SK-N-SH (cell line): ENCODE measurements at places on chromosomes 7 and 10. TPM values are rescaled to one million over a fixed set of nuclear protein-coding genes. Genes with fewer than 3 reads are reported as not detected.
A peak's percentile ranks its signal among the peaks of the same experiment; 100 is the strongest.

Gene CPA4
- polyA plus RNA-seq: 176 and 243 TPM in 2 replicates

Gene SPDYE6
- polyA plus RNA-seq: not detected in 2 replicates

Gene DEPP1
- polyA plus RNA-seq: 5.3 and 6.1 TPM in 2 replicates

Gene FAM13C
- polyA plus RNA-seq: 7.0 and 7.6 TPM in 2 replicates

Gene PPP1R17
- not detected in 2 replicates for polyA plus RNA-seq

Gene TSPAN33
- 6.9 and 7.2 TPM in 2 replicates for polyA plus RNA-seq

Gene IL2RA
- polyA plus RNA-seq: not detected in 2 replicates

Gene CLDN4
- polyA plus RNA-seq: 4.6 and 5.9 TPM in 2 replicates

Gene CLDN3
- polyA plus RNA-seq: 0.05 and 0.08 TPM in 2 replicates

GRCh38 chr7:20190560-20191390 lies 26.4 kb downstream of the MACC1 start:
- no peak for DNase-seq

DNA sequence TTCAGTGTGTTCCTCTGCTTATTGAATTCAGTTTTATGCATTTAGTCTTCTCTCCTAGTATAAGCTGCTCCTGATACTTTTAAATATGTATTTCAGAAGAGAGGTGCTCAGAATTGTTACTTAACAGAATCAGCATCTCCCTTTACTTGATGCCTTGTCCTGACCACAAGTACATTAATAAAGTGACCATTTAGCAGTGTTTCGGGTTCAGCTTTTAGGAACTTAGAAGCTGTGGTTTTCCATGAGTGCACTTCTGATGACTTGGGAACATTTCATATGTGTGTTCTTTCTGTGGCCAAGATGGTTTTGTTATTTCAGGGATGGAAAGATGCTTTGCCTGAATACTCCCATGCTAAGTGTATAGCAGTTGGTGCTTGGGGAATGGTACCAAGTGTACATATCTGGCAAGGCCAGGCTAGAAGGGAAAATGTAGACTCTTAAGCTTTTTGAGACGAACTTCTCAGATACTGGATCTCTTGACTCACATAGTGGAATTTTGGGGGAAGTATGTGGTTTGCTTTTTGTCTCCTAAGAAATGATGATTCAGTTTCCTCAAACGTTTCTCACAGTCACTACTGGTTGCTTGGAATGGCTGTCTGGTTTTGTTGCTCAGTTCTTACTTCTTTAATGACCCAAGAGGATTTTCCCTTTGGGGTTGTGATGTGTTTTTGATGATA lies 17.2 kb downstream of the SGPL1 start:
- no peak for DNase-seq

DNA sequence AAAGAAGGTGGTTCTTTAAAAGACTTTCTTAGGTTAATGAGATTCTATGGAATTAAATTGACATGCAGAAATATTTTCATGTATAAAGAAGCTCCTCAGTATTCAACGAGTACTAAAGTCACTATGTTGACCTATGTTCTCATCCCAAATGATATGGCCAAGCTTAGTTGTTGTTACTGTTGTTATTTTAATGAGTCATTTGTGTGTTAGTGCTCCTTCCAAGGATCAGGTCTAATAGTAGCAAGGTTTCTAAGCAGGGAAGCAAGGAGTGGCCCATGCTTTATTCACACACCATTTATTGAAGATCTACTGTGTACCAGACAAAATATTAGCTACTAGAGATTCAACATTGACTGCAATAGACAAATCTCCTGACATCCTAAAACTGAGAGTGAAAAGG lies 41.9 kb downstream of the LRRN3 start:
- DNase-seq: no peak

GRCh38 chr7:112019932-112020331 lies 186.3 kb downstream of the DOCK4 start:
- no peak for DNase-seq

DNA sequence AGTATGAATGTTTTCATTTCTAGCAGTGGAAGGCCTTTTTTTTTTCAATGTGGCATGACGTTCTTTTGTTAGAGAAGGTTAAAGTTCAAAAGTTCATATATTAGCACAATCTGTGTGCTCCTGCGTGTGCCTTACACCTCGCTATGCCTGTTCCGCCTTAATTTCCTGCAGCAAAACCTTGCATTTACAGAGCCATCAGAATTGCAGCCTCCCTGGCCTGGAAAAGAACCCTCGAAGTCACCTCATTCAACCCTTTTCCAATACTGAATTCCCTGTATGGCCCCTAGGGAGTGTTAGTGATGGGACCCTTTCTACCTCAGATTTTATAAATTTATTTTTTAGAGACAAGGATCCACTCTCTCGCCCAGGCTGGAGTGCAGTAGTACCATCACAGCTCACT lies 103.5 kb upstream of the ZNF438 start:
- DNase-seq: no peak

DNA sequence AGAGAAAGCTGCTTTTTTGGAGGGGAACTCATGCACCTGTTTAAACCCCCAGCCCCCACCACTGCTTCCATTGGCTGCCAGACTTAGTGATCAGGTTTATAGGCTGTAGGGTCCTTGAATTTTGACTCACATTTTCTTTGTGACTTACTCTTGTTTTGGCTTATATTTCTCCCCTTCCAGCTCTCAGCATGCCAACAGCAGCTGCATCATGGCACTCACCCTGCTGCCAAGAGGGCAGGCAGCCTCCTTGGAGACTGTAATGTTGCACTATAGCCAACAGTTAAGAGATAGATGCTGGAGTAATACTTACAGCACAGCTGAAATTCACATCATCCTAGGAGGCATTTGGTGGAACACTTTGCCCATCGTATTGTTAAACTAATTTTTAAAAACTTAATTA lies 98.0 kb upstream of the GLCCI1 start:
- no peak for DNase-seq

- DNase-seq: no peak
These were observed 306.0 kb downstream of the TFEC start for GRCh38 chr7:115724400-115725056.

DNA sequence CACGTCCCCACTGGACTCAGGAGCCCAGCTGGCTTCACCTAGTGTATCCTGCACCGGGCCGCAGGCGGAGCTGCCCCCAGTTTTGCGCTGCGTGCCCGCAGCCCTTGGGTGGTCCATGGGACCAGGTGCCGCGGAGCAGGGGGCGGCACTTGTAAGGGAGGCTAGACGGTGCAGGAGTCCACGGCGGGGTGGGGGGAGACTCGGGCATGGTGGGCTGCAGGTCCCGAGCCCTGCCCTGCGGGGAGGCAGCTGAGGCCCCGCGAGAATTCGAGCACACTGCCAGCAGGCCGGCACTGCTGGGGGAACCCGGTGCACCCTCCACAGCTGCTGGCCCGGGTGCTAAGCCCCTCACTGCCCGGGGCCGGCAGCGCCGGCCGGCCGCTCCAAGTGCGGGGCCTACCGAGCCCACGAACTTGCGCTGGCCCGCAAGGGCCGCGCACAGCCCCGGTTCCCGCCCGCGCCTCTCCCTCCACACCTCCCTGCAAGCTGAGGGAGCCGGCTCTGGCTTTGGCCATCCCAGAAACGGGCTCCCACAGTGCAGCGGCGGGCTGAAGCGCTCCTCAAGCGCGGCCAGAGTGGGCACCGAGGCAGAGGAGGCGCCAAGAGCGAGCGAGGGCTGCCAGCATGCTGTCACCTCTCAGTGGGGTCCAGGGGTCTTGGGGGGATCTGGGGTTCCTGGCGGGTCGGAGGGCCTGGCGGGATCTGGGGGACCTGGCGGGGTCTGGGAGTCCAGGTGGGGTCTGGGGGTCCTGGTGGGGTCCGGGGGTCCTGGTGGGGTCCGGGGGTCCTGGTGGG lies 81.4 kb downstream of the VIPR2 start:
- no peak for DNase-seq

DNA sequence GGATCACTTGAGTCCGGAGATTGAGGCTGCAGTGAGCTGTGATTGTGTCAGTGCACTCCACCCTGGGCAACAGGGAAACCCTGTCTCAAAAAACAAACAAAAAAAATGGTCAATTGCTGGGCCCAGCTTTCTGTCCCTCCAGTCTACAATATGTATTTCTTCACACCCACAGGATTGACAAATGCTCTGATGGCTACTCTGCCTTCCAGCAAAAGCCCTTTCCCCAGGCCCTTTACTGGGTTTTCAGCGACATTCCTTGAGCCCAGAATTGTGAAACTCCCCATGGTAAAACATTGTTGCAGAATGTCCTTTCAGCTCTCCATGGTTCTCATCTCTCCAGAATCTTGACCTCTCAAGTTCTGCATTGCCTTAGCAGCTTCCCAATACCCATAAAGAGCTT lies 23.7 kb upstream of the TNKS2 start:
- no peak for DNase-seq

- no peak for DNase-seq
These were observed 8.8 kb downstream of the PPRC1 start for GRCh38 chr10:102141583-102142107.

DNA sequence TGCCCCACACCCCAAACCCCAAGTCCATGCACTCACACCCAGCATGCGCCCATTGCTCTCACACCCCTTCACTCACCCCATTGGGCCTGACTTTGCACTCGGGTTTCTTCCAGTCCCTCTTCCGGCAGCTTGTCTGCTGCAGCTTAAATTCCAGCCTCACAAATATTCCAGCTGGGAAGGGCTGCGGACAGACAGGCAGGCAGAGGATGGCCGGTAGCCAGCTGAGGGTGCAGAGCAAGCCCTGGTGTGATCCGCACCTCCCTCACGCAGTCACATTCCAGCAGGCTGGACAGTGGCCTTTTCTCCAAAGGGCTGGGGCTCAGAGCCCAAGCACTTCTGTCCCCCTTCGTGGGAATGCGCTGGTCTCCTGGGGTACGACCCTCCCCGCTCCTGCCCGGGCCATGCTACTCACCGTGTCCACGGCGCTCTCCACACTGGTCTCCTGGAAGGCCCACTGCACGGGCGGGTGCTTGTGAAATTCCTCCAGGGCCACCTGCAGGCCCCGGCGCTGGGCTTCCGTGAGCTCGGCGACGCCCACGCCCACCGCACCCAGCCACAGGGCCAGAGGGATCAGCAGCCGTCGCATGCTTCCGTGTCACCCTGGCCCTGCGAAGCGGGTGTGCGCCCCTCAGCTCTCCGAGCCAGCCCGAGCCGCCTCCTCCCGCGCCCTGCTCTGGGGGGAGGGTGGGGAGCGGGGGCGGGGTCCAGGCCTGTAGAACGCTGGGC lies 1.2 kb downstream of the RARRES2 start:
- no peak for DNase-seq

DNA sequence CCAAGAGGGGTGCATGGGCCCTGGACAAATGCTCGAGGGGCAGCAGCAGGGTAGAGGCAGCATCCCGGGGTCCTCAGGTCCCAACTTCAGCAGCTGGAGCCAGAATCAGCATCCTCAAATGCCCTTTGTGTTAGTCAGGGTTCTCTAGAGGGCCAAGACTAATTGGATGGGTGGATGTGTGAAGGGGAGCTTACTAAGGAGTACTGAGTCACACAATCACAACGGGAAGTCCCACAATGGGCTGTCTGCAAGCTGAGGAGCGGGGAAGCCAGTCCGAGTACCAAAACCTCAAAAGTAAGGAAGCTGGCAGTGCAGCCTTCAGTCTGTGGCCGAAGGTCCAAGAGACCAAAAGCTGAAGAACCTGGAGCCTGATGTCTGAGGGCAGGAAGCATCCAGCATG lies 162.9 kb upstream of the TCERG1L start:
- DNase-seq: no peak

GRCh38 chr7:27551803-27552400 lies 110.8 kb downstream of the HIBADH start:
- no peak for DNase-seq

- no peak for DNase-seq
These were observed 42.6 kb downstream of the KIAA1217 start for GRCh38 chr10:24251547-24251946.

- no peak for DNase-seq
These were observed 180.5 kb downstream of the NRP1 start for GRCh38 chr10:33153968-33154327.

- no peak for DNase-seq
These were observed 3.7 kb downstream of the DBNL start for GRCh38 chr7:44048031-44048795.

DNA sequence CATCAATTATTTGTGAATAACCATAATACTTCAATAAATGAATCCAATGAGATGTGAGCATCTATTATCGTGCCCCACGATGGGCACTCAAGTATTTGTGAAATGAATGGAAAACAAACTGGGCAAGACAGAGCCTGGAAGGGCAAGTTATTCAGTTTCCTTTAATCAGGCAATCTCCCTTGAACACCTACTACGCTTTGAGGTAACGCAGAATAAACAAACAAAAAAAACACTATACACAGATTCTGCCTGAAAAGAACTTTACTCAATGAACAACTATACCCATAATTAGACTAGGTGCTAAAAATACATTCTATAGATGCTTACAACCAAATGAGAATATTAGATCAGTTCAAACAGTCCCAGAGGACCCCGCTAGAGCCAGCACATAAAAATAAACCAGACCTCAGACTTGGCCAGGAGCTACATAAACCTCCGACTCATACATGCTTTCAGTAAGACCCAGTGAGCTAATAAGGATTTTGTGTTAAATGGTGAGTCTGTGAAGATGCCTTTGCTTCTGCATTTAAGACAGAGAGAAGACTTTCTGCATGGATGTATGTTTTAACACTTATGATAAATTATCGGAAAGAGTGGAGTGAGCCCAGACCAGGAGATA lies 121.3 kb downstream of the MPP7 start:
- no peak for DNase-seq

GRCh38 chr7:150939466-150939865 lies 38.7 kb downstream of the KCNH2 start:
- DNase-seq: peak; percentile 47

DNA sequence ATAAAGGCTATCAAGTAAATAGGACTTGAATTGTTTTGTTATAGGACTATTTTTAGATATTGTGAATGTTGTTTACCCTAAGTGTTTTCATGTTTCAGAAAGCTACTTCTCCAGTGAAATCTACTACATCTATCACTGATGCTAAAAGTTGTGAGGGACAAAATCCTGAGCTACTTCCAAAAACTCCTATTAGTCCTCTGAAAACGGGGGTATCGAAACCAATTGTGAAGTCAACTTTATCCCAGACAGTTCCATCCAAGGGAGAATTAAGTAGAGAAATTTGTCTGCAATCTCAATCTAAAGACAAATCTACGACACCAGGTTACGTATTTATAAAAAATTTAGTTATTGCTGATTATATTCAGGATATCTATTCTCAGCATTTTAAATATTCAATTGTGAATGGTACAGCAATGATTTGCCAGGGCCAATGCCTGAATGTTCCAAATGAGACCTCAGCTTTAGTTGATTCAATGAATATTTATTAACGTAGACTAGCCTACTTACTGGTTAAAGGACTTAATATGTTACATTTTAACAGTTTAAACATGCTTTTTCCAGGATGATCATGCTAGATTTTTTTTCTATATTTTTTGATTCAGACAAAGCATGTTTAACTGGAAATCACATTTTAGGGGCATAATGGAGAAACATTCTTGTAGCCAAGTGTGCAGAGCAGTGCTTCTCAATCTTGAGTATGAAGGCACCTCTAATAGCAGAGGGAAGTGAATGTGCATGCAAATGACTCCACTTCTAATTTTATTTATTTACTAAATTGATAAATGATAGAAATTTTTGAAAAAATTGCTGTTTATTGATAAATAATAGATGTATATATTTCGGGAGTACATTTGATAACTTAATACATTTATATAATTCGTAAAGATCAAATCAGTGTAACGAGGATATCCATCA lies 18.2 kb downstream of the ANLN start:
- no peak for DNase-seq

GRCh38 chr7:140518370-140519006 lies 39.2 kb upstream of the MKRN1 start:
- peak; percentile 44 for DNase-seq

- DNase-seq: peak; percentile 98
These were observed at the start of gene LAMB1 for GRCh38 chr7:108002726-108003598. Gene LAMB1, minus strand, starts transcription at chr7:108003161. Its CDS starts 276 bp downstream, at chr7:108002885.

- DNase-seq: no peak
These were observed 1.6 kb downstream of the LMOD2 start for GRCh38 chr7:123657304-123657685.

- no peak for DNase-seq
These were observed 99.2 kb upstream of the PIK3CG start for GRCh38 chr7:106765727-106766355.
